ENCODE measurements at places on chromosomes 2 and 18. TPM values are rescaled to one million over a fixed set of nuclear protein-coding genes. Genes with fewer than 3 reads are reported as not detected.

Gene GALR1
- total RNA-seq, result not detected

Gene LOXHD1
- total RNA-seq, result 0.35 TPM

Gene MDH1B
- 0.40 TPM for total RNA-seq

Gene FAM237A
- total RNA-seq, result not detected

Gene DSEL
- 0.10 TPM for total RNA-seq

Gene ASAP2
- 0.25 TPM for total RNA-seq

Gene RUFY4
- 2.7 TPM for total RNA-seq

GRCh38 chr2:63843791-63844190 is 2.1 kb downstream of the UGP2 start:
- no peak for DNase-seq

DNA sequence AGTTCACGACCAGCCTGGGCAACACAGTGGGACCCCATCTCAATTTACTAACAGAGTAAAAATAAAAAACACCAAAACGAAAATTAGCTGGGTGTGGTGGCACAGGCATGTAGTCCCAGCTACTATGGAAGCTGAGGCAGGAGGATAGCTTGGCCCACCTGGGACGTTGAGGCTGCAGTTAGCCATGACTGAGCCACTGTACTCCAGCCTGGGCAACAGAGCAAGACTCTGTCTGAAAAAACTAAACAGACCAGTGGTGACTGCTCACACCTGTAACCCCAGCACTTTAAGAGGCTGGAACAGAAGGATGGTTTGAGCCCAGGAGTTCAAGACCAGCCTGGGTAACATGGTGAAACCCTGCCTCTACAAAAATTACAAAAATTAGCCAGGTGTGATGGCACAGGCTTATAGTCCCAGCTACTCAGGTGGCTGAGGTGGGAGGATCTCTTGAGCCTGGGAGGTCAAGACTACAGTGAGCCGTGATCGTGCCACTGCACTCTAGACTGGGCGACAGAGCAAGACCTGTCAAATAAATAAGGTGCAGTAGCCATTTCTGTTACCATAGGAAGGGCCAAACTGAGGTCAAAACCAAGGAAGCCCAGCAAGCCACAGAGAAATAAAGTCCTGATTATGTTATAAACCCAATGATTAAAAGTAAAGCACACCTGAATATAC is 14.0 kb downstream of the USP34 start:
- no peak for DNase-seq

DNA sequence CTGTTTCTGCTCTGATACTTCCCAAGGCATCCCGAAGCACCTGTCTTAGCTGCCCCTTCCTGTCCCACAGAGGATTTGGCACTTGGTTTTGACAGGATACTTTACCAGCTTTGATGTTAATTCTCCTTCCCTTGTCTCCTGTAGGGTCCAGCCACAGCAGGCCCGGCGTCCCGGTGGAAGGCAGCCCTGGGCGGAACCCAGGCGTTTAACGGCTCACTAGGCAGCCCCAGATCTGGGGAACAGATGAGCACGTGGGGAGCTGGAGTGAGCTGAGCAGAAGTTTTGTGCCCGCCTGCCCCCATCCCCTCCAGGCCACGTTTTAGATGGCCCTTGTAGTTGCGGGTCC is 11.4 kb downstream of the ANKRD23 start:
- no peak for DNase-seq

- peak; percentile 58 for DNase-seq
These were observed at the start of gene FKBP1B for GRCh38 chr2:24049485-24050021. TSS of gene FKBP1B (plus strand) at chr2:24049741. CDS start at chr2:24049850, 109 bp downstream.

DNA sequence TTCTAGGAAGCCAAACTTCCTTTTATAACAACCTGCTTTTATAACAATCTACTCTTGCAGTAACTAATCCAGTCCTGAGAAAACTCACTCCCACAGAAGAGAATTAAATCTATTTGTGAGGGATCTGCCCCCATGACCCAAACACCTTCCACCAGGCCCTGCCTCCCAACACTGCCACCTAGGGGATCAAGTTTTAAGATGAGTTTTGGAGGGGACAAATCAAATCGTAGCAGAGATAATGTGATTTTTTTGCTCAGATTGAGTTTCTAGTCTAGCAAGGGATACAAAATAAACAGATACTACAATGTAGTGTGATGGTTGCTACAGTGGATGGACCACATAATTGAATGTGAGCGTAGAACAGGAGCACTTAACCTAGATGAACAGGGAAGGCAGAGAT is 52.2 kb downstream of the NCOA1 start:
- DNase-seq, result no peak

All from activated CD4-positive, alpha-beta T cell treated with anti-CD3 and anti-CD28 coated beads, Interleukin-2, amount 10 ng/mL, durations not matched to agents 7 days and 5 days (primary cell).